ENCODE measurements at places on chromosomes 3 and 15. TPM values are rescaled to one million over a fixed set of nuclear protein-coding genes. Genes with fewer than 3 reads are reported as not detected.

The RTP3 gene
- not detected for polyA plus RNA-seq

The RBP2 gene
- 0.44 TPM for polyA plus RNA-seq

The MCTP2 gene
- polyA plus RNA-seq = 19.2 TPM

GRCh38 chr15:56837273-56837672 is 81.2 kb upstream of the TCF12 start:
- no peak for DNase-seq

DNA sequence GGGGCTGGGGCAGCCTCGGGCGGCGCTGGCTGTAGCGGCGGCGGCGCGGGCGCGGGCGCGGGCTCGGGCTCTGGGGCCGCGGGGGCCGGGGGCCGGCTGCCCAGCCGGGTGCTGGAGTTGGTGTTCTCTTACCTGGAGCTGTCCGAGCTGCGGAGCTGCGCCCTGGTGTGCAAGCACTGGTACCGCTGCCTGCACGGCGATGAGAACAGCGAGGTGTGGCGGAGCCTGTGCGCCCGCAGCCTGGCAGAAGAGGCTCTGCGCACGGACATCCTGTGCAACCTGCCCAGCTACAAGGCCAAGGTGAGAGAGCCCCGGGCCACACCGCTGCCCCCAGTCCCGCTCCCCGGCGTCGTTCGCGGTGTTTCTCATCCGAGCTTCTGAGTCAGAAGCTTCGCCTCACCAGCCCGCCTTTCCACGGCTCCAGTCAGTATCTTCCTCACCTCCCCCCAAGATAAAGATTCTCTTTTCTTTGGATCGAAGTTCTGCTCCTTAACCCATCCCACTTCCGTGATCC is 600 bp downstream of the FBXO45 start:
- no peak for DNase-seq

GRCh38 chr15:92733090-92733933 is 77.7 kb upstream of the FAM174B start:
- DNase-seq = no peak

DNA sequence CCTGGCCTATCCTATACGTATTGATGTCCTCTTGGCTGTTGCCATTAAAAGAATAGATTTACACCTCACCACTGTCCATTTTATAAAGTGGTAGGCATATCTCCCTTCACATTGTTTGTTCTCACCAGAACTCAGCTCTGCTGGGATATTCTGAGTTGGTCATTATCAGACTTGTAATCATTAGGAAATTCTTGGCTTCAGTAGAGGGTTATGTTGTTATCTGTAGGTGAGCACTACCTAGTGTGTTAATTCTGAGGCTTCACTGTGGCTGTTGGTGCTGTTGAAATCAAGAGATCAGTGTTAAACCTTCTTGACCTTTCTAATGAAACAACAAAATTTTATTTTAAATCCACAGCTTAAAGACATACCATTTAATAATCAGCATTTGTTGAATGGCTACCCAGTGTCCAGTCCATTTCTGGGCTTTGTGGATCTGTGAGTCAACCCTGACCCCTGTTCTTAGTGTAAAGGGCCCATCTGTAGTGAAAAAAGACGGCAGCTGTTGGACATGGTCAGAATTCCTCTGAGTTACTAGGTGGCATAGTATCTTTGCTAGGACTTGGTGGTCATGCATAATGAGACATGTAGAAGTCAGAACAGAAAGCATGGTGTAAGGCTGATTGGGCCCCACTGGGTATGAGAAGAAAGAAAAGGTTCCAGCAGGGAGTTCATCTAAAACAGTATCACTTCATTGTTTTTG is 32.9 kb upstream of the P4HTM start:
- no peak for DNase-seq

DNA sequence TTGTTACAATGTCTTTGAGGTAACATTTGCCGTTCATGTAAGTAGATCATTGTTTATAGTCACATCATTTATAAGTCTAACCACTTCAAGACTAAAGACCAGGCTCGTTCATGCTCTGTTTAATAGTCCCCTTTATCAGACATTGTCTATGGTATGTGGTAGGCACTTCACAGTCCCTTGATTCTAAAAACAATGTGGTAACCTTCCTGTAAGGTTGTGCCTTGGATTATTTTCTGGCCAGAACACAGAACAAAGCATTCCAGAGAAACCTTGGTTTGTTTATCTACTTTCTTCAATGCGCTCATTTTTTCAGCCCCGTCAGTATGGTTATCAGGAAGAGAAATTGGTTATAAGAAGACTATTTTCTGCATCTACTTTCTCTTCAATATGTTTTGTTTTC is 16.3 kb upstream of the ST3GAL6 start:
- DNase-seq = no peak

Data from left renal cortex interstitium (tissue), 4 donors.